Activated T-helper 1 cell treated with Interleukin-2 at 50 U/mL for 16 hours (primary cell): ENCODE measurements at places on chromosomes 7 and 10.

GRCh38 chr10:44913350-44914081, 2.4 kb downstream of the TMEM72 start:
- no peak for DNase-seq

GRCh38 chr10:19043431-19043830, 5.2 kb upstream of the MALRD1 start:
- no peak for DNase-seq

DNA sequence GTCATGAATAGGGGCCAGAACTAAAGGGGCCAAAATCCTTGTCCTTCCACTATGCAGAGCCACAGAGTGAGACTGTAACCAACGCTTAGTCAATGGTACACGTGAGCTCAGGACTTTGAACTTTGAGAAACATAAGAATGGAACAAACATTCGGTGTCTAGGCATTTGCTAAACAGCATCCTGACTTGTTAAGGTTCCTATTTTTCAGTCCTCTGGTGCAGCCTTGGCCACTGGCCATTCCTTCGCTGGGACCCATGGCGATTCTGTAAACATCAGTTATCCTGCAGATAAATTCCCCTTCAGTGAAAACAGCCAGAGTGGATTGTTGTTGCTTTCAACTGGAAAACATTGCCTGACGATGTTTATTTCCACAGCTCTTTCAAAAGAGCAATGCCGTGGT, 266.8 kb downstream of the SORCS1 start:
- no peak for DNase-seq

DNA sequence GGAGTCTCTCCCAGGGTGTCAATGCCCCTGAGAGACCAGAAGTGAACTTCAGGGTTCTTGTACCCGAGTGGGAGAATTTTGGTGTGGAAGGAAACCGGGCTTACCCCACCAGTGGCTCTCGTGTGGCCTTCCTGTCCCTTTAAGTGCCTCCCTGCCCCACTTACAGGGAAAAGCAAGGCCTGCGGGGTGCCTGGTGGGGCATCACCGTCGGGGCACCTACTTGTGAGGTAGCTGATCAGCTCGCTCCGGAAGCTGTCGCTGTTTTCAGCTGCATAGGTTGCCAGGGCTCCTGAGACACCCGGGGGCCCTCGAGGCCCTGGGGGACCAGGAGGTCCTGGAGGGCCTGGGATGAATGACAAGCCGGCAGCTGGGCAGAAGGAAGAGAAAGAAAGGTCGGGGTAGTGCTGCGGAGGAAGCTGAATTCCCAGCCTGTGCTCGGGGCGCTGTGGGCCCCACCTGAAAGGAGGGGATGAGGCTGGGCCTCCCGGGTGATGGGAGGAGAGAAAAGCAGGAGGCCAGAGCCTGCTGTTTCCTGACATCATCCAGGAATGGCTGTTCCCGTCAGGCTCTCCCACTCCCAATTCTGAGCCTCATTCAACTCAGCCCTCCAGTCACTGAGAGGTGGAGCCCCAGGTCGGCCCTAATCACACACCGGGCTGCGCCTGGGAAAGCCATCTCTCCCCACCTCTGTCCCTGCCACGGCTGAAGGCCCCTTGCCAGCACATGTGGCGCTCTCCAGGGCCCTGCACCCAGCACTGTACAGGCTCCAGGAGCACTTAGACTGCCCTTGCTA, 51.1 kb downstream of the COL17A1 start:
- no peak for DNase-seq

- no peak for DNase-seq
These were observed 43.8 kb upstream of the BET1 start for GRCh38 chr7:94047956-94048355.

DNA sequence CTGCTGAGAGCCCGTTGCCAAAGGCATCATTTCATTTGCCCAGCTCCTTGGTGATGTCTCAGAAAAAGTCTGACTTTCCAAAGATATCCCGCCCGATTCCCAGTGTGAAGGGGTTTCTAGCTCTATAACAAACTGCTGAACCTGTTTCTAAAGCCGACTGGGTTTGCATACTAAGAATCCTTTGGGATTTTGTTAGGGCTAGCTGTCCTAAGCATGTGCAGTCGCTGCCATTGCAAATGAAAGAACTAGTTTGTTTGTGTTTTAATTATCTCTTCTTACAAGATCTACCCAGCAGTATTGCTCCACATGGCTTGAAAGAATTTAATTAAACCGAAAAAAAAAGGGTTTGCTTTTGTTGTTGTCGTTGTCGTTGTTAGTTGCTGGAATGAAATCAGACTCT, 476.6 kb downstream of the GATA3 start:
- no peak for DNase-seq

- DNase-seq = no peak
These were observed 173.9 kb downstream of the NEURL1 start for GRCh38 chr10:103667356-103667755.

DNA sequence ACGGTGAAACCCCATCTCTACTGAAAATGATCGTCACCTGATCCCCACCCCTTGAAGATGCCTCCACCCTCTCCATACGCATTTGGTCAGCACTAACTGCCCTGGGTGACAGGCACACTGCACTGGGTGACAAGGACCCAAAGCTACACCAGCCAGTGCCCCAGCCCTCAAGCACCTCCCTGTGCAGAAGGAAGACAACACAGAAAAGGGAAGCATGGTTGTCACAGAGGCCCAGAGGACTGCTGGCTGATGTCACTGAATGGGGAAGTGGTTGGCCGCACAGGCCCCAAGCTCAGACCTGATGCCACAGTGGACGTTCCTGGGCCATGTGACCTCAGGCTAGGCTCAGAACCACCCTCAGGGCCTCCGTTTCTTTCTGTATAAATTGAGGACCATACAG, 4.2 kb upstream of the PILRA start:
- DNase-seq = no peak

GRCh38 chr7:10973942-10974911, 555 bp downstream of the PHF14 start:
- DNase-seq = peak; percentile 5

DNA sequence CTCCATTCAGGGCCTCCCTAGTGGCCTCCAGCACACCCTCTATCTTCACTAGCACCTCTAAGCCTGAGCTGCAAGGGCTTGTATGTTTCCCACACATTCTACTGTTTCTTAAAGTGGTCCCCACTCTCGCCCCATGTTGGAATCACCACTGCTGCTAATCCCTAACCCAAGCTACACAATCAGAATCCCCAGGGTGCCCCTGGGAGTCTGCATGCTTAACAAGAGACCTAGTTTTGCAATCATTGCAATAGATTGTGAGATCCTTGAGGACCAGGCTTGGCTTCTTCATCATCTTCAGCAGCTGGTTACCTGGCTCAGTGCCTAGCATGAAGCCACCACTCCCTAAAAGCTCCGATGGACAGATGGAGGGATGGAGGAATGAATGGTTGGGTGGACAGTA, 113.9 kb downstream of the MYOF start:
- DNase-seq = no peak

DNA sequence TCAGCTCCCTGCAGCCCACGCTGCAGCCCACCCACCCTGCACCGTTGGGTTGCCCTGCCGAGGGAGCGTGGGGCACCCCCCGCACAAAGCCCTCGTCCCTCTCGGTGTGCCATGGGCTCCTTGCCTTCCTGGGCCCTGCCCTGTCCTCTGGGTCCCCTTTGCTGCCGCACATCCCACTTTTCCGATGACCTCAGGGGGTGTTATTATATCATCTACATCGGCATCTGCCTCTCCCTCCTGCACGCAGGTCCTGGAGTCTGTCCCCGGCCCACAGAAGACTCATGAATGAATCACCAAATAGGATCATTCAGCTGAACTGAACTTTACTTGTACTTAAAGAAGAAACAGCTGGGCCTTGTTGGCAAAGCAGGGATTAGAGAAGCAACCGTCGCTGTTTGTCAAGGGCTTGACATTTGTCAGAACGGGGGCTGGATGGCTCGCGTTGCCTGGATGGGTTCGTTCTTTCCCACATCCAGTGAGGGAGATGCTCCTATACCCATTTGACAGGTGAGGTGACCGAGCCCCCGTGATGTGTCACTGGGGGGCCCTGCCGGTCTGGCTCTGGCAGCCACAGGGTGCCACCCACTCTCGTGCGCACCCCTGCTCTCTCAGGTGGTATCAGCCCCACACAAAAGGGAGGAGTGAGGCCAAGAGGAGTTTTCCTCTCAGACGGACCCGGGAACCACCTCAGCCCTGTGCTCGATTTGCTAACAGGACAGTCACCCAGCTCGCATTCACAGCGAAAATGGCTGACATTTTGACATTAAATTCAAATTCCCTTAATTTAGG, 58.6 kb upstream of the EBF3 start:
- DNase-seq = no peak

GRCh38 chr10:75612904-75613684, 181.7 kb downstream of the LRMDA start:
- no peak for DNase-seq

DNA sequence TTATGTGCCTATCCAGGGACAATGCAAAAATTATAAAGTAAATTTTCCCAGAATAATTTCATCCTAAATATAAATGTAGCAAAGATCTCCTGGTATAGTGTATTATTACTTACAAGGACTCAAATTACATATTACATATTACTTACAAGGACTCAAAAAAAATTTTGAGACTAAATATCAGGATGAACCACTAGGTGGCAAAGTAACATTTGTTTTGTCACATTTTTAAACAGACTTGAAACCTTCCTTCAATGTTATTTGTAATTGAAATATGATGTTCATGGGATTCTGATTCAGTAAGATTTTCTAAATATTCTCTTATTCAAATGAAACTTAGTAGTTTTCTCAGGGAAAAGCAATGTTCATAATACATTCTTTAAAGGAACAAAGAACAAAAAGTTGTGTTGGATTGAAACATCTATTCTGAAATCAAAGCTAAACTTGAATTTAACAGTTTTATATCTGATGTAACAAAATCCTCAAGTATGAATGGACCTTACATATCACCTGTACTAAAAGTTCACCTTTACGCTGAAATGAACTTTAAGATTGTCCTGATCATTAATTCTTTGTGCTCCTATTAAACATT, 74.3 kb upstream of the GNAI1 start:
- no peak for DNase-seq

DNA sequence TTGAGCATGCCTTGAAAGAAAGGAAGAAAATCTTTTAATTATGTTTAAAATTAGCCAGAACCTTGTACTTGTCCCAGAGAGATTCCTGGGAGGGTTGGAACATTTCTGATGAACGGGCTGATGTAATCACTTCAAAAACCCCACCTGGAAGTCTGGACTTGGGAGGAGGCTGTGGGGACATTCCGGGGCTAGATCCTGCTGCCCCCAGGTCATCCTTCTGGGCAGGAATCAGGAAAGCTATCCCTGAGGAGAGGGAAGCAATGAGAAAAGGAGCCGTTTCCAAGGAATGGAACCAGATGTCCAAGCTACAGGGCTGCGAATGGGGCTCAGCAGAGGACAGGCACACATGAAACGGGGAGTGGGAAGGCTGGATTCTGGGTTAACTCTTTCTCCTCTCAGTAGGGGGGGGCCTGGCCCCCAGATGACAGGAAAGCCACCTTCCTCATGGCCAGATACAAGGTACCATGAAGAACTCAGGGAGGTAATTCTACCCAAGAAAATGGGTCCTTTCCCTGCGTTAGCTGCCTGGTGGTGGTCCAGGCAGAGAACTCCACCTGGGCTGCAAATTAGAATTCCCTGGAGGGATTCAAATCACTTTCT, 280.1 kb downstream of the TCF7L2 start:
- no peak for DNase-seq

DNA sequence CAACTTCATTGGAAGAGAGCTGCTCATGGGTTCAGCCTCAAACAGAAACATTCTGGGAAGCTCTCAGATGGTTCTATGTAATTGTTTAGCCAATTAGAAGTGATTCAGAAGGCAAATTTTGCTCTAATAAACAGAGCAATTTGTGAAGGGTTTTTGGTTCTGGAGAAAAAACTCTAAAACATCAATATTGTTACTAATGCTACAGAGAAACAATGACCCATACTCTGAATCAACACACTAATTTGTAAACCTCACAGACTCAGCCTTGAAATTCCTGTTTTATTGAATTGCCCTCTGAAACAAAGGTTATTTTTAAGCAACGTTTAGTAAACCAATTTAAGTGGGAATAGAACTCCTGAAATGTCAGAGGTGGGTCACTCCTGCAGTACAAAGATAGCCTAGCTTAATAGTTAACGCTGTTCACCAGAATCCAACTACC, 171.6 kb upstream of the SVIL start:
- no peak for DNase-seq

- DNase-seq = no peak
These were observed 232.3 kb downstream of the CUX1 start for GRCh38 chr7:102049765-102050164.

DNA sequence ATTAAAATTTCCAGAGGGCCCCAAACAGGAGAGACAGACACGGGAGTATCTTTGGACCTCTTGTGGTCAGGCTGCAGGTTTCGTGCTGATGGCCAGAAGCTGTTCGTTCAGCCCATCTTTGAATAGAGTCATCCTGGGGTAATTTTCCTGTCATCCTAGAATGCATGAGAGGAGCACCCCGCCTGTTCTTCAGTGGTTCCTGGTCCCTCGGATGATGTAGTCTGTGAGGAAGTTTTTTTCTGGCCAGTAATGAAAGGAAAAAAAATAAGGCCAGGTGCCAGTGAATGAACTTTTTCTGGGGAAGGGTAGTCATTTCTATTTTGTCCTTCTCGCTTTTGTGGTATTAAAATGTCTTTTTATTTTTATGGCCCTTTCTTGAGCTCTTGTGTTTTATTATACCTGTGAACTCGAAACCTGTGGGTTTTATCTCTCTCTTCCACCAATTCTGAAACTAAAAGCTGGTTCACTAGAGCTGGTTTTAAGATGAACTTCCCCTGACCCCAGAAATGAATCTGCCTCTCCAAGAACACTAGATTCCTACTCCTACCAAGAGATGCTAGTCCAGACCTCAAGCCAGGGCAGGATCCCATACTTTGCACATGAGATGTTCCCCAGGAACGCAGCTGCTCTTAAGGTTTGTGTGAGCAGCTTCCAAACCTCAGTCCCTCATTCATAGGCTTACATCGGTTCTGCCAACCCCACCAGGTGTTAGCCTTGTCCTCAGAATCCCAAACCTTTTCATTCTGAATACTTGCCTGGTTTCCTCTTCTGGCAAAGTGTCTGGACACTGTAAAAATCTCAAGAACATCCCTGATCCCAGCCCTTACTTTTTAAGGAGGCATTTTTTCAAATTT, 15.4 kb upstream of the MEST start:
- DNase-seq = no peak

GRCh38 chr7:99794585-99795502, 10.9 kb upstream of the CYP3A4 start:
- DNase-seq = no peak

GRCh38 chr7:132756484-132756990, 180.3 kb upstream of the PLXNA4 start:
- no peak for DNase-seq
